ENCODE measurements at places on chromosomes 12 and 14.

- peak; percentile 99 for DNase-seq
These were observed 1.1 kb upstream of the PPP2R5C start for GRCh38 chr14:101760138-101761011.

- DNase-seq: no peak
These were observed 138.4 kb downstream of the GLT1D1 start for GRCh38 chr12:128991716-128992115.

DNA sequence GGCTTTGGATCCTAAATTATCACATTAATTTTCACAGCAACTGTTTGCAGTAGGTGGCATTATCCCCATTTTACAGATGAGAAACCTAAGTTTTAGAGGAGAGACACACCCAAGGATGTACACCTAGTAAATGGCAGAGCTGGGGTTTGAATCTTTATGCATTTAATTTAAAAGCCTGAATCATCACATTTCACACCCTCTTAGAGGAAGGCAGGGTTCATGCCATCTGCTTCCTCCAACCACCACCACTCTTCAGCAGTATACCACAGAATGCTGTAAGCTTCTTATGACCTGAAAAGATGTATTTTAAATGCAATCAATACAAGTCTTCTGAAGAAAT is 90.3 kb downstream of the CRADD start:
- DNase-seq: no peak

DNA sequence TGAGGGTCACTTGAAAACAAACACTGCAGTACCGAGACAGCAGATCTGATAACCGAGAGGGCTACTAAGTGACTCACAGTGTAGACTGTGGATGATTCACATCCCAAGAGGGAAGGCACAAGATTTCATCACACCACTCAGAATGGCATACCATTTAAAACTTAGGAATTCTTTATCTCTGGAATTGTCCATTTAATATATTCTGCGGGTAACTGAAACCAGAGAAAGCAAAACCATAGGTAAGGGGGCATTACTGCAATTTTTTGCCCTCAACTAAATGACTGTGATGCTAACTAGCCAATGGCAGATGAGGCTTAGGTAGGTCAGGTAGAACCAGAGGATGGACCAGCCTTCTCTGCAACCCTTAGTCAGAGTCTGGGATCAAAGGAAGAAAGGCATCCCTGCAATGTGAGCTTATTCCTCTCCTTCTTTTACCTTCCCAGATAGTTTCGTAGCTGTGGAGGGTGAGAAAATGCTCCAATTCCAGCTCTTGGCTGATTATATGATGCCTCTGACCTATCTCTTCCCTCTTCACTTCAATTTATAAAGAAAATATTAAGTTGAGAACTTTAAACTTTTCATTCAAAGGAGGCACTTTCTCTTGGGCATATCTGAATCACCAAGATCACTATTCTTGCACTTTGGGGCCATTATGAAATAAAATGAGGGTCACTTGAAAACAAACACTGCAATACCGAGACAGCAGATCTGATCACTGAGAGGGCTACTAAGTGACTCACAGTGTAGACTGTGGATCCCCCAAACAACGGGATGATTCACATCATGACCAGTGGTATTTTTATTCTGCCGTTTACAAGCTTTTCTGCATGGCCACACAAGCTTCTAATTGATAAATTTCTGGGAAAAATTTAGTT is 6.8 kb downstream of the ART4 start:
- DNase-seq: no peak

DNA sequence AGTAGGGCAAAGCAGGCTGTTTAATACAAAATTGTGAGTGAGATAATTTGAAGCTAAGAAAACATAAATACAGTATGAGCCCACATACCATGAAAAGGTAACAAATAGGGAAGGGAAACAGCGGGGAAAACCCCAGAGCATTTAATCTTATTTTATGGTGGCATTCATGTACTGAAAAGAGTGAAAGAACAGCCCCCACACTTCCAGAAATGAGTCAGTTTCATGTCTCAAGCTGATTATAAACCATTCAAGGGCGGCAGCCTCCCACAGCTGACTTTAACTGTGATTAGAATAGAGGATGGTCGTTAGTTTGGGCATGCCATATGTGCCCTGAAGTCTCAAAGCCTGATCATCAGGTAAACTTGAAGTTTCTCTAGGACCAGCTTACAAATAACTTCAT is 64.5 kb downstream of the FOXG1 start:
- DNase-seq: no peak

DNA sequence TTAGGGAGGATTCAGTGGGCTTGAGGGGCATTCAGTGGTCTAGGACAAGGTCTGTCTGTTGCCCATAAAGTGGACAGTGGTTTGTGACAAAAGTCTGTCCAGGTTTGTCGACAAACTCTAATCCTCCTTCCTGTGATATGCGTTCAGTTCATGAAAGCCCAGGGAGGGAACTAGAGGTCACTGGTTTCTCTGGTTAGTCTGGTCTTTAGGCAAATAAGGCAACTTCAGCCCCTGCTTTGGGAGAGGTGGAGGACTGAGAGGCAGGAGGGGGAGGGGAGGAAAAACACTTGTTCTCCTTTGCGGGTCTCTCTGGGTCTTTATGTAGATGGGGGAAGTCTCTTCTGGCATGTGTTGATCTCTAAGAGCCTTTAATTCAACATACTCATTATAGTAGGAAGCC is 235.1 kb upstream of the PWP1 start:
- no peak for DNase-seq

- no peak for DNase-seq
These were observed 219.5 kb downstream of the KIF26A start for GRCh38 chr14:104357689-104358527.

- no peak for DNase-seq
These were observed 41.4 kb downstream of the COX16 start for GRCh38 chr14:70317969-70318634.

DNA sequence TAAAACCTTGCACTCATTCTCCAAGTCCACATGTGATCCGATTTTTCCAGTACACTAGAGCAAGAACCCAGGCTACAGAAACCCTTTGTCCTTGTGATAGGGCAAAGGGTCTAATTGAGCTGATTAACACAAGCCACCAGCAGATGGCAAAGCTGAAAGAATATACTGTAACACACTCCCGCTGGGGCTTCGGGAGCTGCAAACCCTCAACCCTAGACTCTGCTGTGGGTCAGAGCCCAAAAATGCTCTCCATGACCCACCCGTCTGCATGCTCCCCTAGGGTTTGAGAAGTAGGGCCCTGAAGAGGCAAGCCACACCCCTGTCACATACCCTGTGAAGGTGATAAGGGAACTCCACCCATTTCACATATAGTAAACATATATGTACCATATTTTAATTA is 33.6 kb upstream of the PCNX1 start:
- no peak for DNase-seq

DNA sequence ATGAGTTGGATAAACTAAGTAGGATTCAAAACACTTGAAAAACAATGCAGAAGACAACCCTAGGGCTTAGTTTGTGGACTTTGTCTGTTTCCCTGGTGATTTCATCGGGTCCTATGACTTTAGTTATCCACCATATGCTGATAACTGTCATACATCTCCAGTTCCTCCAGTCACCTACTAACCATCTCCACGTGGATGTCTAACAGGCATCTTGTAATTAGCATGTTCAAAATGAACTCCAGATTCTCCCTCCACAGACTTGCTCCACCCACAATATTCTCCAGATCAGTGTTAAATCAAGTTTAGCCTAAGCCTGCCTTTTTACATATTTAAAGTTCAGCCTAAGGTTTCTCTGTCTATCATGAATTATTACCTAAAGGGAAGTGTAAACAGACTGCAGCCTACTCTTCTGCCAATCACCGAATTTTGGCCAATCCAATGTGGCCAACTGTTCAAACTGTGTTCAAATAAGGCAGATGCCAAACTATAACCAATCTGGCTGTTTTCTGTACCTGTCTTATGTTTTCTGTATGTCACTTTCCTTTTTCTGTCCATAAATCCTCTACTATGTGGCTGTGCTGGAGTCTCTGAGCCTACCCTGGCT is 87.1 kb downstream of the PAX9 start:
- no peak for DNase-seq

GRCh38 chr14:101583715-101584054 is 22.4 kb downstream of the DIO3 start:
- no peak for DNase-seq

GRCh38 chr14:92973261-92973797 is 50.4 kb downstream of the CHGA start:
- no peak for DNase-seq

- DNase-seq: peak; percentile 58
These were observed 26.2 kb upstream of the CHPT1 start for GRCh38 chr12:101671157-101671791.

GRCh38 chr14:23660290-23661226 is 24.4 kb downstream of the DHRS2 start:
- no peak for DNase-seq

DNA sequence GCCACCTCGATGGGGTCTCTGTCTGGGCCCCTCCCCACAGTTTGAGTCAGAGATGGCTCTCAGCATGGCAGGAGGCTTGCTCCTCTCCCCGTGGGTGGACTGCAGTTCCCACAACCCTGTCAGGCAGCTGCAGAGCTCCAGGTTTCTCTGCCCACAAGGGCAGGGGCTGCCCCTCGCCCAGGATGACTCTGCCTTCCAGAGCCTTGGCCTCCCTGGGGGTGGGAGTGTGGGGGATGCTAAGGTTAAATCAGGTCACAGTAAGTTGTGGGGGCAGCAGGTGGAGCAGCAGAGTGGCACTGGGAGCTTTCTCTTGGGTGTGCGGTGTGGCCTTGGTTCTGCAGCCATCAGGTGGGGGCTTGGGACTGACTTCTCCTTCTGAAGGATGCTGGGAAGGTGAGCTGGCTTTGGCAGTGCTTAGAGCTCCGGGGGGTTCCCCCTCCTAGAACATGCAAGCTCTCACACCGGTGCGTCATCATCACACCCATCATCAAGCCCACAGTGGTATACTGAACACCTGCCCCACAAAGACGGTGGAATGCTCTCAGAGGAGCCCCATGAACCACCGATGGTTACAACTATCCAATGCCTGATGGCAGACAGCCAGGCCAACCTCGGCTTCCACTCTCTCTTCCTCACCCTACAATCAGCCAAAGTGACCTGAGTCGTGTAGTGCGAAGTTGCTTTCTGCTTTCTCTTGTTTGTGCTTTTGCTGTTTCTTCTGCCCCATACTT is 39.7 kb downstream of the ERH start:
- no peak for DNase-seq

GRCh38 chr14:64992328-64992885 is 5.7 kb downstream of the FNTB start:
- no peak for DNase-seq

- DNase-seq: no peak
These were observed 69.9 kb downstream of the C12orf56 start for GRCh38 chr12:64320611-64321010.

DNA sequence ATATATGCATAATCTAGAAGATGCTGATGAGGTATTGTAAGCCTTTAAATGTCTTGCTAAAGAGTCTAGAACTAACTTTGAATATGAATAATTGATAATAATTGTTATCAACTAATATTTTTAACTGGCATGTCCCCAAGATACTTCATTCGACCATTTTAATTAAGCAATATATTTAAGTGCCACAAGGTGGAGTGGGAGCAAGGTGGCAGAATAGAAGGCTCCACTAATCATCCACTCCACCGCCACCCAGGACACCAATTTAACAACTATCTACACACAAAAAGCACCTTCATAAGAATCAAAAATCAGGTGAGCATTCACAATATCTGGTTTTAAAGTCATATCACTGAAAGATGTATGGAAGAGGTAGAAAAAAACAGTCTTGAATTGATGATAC is 409.6 kb downstream of the SEC23A start:
- no peak for DNase-seq

- DNase-seq: no peak
These were observed 274.2 kb downstream of the FUT8 start for GRCh38 chr14:65686761-65687160.

DNA sequence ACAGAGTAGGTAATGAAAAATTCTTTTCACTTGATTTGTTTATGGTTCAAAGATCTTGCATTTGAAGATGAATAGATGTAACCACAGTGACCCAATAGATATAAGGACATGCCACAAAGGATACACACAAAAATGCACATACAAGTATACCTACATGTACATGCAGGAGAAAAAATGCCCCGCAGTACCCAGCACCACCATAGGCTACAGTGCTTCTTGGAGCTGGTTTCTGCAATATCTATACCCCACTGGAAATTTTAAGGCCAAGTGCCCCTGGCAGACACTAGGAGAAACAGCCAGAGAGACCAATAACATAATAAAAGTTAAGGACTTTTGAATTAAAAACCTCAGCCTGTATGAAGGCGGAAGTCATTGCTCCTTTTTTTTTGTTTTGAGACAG is 12.1 kb upstream of the STAC3 start:
- DNase-seq: no peak

GRCh38 chr14:21231020-21231652 is 38.1 kb downstream of the HNRNPC start:
- no peak for DNase-seq

GRCh38 chr12:53055471-53056266 is 5.8 kb downstream of the TNS2 start:
- no peak for DNase-seq

- DNase-seq: no peak
These were observed 10.6 kb downstream of the RARG start for GRCh38 chr12:53221203-53222080.

GRCh38 chr12:76143343-76144244 is 59.1 kb upstream of the NAP1L1 start:
- DNase-seq: no peak

DNA sequence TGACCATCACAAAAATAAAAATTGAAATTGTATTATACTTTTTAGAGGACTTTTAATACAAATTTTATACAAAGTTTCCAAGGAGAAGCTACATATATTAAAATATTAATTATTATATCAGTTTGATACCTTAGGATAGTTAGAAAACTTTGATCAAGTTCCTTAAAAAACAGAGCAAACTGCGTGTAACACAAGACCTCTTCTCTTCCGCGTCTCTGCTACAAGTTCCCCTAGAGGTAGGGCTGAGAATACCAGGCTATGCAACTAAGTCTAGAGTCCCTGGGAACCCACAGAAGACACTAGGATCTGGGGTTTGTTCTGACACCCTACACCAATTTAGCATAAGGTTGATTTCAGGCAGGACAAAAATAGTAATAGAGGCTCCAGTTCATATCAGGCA is 319.0 kb downstream of the FOXG1 start:
- DNase-seq: no peak

DNA sequence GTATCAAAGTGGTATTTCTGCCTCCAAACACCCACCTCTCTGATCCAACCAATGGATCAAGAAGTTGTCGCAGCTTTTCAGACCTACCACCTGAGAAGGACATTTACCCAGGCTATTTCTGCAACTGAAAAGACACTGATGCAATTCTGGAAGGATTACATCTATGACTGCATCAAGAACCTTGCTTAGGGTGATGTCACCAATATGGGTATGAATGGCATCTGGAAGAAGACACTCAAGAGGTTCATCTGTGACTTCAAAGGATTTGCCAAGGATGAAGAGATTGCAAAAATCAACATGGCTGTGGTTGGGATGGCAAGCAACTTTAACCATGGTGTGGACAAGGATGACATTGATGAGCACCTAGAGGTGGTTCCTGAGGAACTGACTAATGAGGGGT is 154.2 kb downstream of the PCNX1 start:
- DNase-seq: no peak

DNA sequence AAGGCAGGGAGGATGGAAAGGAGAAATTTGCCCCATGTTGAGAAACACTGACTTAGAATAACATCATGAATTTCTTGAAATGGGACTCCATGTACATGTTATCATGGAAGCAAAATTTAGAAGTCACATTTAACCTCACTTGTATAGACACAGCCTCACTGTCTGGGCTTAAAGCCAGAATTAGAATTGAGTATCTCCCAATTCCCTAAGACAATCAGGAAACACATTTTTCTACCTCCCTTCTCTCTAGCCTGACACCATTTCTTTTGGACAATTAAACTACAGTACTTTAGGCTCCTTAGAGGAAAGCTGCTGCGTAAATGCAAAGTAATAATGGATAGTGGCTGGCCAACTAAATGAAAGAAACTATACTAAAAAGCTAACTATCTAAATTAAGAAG is 795.5 kb downstream of the C12orf50 start:
- DNase-seq: no peak
